Cerebellar nuclear complex (tissue), 1 donor: ENCODE measurements at places on chromosomes 11 and 22.

DNA sequence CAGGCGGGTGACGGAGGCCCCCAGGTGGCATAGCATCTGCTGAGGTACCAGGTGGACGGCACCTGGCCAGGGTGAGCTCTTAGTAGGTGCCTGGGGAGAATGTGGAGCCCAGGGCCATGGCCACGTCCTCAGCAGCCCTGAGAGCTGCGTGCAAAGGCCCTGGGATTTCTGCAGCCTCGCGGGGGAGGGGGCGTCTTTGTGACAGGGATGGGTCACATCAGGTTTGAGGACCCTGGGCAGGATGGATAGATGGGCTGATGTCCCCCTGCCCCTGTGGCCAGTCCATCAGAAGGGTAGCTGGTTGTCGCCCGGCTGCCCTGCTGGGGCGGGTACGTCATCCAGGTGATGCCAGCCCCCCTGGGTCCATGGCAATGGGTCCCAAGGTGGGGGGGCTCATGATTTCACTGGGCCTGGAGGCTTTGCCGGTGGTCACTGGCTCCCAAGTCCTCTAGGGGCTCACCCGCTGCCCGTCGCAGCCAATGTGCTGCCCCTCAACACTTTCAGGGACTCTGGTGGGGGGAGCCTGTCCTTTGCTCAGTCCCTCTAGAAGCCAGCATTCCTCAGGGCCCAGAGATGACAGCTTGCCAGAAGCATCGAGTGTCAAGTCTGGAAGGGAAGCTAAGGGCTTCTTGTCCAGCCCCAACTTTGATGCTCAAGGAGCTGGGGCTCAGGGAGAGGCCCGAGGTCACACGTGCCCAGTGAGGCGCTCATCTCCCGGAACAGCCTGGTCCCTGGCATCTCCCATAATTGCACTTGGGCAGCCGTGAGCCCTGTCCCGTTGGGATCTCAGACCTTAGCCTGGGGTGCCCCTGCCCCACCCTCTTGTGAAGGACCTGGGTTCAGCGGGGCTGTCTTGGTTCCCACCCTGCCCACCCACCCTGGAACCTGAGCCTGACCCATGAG, 777 bp downstream of the TBX10 start:
- no peak for DNase-seq

- no peak for DNase-seq
Measured at GRCh38 chr11:14409891-14410290, 50.9 kb upstream of the RRAS2 start.

GRCh38 chr11:62545437-62546243, 966 bp downstream of the AHNAK start:
- no peak for DNase-seq

GRCh38 chr11:106426696-106427095, 349.2 kb downstream of the AASDHPPT start:
- no peak for DNase-seq

- no peak for DNase-seq
Measured at GRCh38 chr11:70072461-70072860, 5.7 kb upstream of the ANO1 start.

GRCh38 chr11:7536100-7536499, 22.3 kb downstream of the PPFIBP2 start:
- no peak for DNase-seq
